ENCODE measurements at places on chromosomes 12 and 14.

- no peak for DNase-seq
Observed at GRCh38 chr14:103112400-103113243, 10.6 kb upstream of the TNFAIP2 start.

DNA sequence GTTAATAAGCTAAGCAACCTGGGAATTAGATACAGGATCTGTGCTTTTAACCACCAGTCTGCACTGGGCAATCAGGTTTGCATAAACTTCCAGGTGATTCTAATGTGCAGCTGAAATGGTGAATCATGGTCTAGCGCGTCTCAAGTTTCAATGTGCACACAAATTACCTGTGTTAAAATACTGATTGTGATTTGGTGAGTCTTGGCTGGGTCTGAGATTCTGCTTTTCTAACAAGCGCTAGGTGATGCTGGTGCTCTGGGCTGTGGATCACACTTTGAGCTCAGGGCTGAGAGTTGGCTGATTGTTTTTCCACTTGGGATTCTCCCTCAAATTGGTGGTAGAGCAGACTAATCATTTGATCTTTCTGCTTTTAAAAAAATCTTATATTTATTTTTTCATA, 124.8 kb downstream of the C12orf75 start:
- DNase-seq: no peak

GRCh38 chr12:46556819-46557524, 184.4 kb upstream of the SLC38A2 start:
- DNase-seq: no peak

- DNase-seq: no peak
Observed at GRCh38 chr14:73455294-73455693, 3.1 kb downstream of the NUMB start.

DNA sequence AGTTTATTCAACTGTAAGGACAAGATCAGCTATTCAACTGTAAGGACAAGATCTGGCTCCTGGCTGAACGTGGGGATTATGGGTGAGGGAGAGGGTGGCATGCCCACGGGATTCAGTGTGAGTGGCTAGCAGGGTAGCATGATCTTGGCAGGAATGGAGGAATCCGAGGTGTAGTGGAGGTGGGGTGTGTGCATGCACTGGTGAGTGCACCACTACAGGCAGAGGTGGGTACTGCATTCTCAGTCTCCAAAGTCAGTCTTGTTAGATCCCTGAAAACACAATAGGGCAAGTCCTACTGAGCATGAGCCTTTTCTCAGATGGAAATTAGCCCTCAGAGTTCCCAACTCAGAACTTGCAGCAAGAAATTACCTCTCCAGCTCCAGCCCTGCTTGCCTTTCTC, 32.2 kb upstream of the DCD start:
- no peak for DNase-seq

DNA sequence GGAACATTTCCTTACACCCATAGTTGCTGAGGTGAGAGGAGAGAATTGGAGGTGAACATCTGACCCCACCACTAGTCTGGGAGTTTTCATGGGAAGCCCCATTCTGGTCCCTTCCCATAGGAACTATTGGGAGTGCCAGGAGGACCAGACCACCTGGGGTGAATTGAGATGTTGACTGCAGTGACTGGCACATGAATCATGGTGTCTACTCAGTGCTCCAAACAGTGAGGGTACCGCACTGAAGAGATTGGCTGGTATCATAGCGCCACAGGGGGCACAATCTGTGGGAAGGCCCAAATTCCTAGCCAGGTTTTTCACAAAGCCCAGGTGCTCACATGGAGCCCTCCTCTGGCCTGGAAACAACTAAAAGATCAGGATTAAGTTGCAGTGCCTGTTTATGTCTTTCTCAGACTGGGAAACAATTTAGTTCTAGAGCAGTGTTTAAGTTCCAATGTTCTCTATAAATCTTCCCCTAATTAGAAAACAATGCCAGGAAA, 3.7 kb upstream of the RNASE9 start:
- DNase-seq: no peak

DNA sequence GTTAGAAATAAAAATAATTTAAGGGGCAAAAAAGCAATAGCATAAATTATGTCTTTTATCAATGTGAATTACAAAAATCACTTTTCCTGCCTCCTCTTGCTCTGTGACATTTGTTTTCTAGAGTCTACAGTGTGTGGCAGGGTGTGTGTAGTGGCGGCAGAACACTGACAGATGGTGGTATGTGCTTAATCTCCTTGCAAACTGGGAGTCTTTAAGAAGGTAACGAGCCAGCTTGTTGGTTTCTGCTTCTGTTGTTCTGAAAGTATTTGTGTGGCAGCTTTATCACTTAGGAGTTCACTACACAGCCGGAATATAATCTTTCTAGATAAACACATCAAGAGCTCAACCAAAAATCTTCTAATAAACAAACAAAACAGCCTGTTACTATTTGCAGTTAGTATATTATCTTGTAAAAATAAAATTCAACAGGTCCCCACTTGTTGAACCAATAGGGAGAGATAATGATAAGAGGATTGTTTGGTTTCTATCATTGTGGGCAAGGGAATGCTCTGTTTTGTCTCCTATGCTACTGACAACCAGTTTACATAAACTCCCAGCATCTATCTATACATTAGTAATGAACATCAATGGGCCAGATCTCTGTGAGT, 13.0 kb downstream of the CDKL1 start:
- DNase-seq: no peak

DNA sequence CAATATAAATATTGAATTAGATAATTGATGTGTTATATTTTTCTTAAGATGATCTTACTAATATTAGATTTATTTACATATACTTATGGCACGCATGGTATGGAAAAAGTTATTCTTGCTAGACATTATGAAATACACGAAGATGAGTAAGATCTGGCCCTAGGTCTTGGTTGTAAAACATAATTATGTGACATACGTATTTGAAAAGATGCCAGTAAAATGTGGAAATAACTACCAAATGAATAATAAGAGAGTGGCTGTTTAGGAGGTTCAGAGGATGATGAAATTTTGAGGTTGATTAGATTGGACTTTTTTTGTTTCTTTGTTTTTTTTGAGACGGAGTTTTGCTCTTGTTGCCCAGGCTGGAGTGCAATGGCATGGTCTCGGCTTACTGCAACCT, 41.3 kb downstream of the FANCM start:
- no peak for DNase-seq

DNA sequence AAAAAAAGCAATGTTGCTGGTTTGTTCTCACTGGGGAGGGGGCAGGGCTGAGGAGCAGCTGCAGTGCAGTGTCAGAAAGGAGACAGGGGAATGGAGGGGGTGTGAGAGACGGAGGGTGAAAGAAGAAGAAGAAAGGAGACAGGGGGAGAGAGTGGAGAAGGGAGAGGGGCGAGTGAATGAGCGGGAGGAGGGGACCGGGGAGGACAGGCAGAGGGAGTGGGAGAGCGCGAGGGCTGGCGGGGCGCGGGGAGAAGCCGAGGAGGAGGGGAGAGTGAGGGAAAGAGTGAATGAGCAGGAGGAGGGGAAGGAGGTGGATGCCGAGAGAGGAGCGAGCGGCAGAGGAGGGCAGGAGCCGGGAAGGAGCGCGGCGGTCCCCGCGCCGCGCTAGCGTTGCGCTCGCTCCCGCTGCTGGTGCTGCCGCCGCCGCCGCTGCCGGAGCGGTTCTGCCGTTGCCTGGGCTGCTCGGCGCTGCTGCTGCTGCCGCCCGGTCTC, at the start of gene NOVA1:
TSS of gene NOVA1 (minus strand) at position 445 of the 492 bp plus-strand sequence. CDS start 597 bp downstream, outside the sequence.
- no peak for DNase-seq
